ENCODE measurements at places on chromosomes 6 and 20. TPM values are rescaled to one million over a fixed set of nuclear protein-coding genes. Genes with fewer than 3 reads are reported as not detected.

Gene COL11A2
- total RNA-seq = 0.54 TPM

Gene SPATA25
- total RNA-seq = 5.8 TPM

Gene KCNQ2
- not detected for total RNA-seq

Gene ENPP5
- total RNA-seq = 5.1 TPM

Gene PPP1R11
- total RNA-seq = 44.6 TPM

Gene STK4
- total RNA-seq = 57.6 TPM

Gene FAM217A
- not detected for total RNA-seq

Gene KCNK16
- not detected for total RNA-seq

Gene SUMO4
- not detected for total RNA-seq

Gene UBE3D
- total RNA-seq = 7.6 TPM

Gene RPS6KA2
- 12.1 TPM for total RNA-seq

Gene ERVFRD-1
- total RNA-seq = not detected

Gene ELOVL2
- total RNA-seq = 0.18 TPM

Gene GRIK2
- not detected for total RNA-seq

All from Peyer's patch (tissue), 4 donors.